Left renal cortex interstitium (tissue), 4 donors: ENCODE measurements at places on chromosomes 5 and 9. TPM values are rescaled to one million over a fixed set of nuclear protein-coding genes. Genes with fewer than 3 reads are reported as not detected.

DNA sequence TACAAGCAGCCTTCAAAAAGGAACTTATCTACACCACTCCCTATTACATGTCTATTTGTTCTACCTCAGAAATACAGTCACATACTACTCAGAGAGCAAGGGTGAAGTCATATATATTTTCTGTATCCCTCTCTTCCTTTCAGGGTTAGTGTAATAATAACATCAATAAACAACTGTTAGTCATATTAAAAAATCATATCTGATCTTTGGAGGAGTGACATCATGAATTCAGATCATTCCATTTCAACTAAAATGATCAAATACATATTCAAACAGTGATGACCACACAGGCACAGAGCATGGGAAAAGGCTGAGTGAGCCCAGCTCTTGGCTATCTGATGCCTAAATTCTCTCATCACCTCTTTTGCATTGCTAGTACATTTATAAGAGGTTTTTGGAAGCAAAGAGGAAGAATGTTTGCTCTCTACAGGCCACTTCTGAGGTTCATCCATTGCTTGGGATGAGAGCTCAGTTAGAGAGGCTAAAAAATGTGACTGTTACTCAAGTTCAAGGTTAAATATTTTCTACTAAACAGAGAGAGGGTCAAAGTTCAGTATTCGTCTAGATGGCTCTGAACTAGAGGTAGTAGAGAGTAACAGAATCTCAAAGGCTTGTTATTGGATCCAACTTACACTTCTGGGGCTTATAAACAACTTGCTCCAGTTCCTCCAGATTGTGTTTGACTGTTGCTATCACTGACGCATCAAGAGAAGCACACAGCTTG is 39.0 kb downstream of the RIGI start:
- no peak for DNase-seq

DNA sequence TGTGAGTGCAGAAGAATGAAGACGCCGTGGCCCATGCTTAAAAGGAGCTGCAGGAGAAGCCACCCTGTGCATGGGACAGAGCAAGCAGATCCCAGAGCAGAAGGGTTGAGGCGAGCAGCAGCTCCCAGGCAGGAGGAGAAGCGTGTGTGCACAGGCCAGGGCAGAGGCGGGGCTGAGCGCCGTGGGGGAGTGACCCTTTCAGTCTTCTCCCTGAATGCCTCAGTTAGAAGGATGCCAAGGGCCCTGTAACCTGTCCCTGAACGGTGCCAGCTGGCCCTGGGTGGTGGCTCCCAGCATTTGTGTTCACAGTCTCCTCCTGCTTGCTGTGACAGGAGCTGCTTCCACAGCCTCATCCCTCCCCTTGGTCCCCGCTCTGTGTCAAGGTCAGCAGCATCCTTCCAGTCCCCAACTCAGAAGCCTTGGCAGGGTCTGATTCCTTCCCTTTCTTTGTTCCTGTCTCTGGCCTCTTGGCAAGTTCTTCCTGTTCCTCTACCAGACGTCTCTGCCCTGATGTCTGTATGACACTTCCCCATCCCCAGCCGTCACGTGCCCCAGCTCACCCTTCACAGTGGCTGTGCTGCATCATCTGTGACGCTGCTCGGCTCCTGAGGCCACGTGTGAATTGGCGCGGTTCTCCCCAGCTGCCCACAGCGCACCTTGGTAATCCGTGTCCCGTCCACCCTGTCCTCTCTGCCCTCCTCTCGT is 5.2 kb downstream of the EXOC3 start:
- DNase-seq: no peak

Gene IGFBPL1
- polyA plus RNA-seq: 1.0 TPM

DNA sequence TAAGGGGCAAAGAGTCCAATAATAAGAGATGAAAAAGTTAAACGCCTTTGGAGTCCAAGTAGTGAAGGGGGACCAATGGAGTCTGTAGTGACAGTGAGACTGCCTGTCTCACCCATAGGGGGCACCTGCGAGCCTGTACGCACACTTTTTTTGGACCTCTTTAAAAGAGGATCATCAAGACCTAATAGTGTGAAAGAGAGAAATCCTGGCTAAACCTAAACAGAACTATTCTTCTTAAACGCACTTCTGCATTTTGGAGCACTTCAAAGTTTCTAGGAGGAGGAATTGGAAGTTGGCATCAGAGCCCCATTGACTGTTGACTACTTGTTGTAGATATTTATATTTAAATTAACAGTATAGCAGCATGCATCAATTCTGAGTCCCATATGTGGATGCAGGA is 636.1 kb upstream of the KLF4 start:
- no peak for DNase-seq

DNA sequence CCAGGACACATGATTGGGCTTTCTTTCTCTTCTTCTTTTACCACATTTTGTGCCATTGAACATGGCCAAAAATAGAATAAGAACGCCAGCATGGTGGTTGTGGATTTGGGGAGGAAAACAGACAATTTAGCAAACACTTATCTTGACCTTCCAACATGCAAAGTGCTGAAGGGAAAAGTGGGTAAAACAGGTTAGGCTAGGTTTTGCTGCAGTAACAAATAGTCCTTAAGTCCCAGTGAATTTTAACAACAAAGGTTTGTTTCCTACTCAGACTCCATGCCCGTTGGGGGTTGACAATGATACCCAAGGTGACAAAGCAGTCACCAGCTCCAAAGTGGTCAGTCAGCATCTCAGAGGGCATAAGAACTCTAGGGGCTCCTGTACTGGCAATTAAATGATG is 43.2 kb upstream of the STC2 start:
- no peak for DNase-seq

Gene CERCAM
- polyA plus RNA-seq: 35.4 TPM

GRCh38 chr5:167208911-167209310 is 1082.5 kb upstream of the WWC1 start:
- DNase-seq: no peak

DNA sequence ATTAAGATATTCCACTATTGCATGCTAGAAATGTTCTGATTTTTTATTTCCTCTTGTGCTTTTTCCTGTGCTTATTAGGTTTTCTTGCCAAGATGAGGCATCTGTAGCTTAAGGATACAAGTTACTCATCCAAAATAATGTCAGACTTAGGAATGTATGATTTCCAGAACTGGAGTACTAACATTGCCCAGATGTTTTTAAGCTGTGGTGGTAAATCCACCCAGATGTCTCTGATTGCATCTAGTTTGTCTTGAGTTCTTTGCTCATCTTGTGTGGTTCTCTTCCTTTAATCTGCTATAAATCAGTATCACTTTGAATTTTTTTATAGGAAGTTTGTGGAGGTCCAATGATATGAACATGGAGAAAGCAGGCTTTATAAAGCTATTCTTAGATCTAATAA is 337.5 kb upstream of the ZNF608 start:
- no peak for DNase-seq

GRCh38 chr5:135174315-135175096 is 140.5 kb upstream of the PITX1 start:
- DNase-seq: no peak

- no peak for DNase-seq
Measured at GRCh38 chr9:131280660-131281059, 4.3 kb upstream of the FAM78A start.

Gene MOB3B
- 22.9 TPM for polyA plus RNA-seq

- no peak for DNase-seq
Measured at GRCh38 chr5:58718269-58718978, 135.5 kb downstream of the RAB3C start.

- DNase-seq: no peak
Measured at GRCh38 chr9:94033383-94033782, 50.9 kb upstream of the PTPDC1 start.

DNA sequence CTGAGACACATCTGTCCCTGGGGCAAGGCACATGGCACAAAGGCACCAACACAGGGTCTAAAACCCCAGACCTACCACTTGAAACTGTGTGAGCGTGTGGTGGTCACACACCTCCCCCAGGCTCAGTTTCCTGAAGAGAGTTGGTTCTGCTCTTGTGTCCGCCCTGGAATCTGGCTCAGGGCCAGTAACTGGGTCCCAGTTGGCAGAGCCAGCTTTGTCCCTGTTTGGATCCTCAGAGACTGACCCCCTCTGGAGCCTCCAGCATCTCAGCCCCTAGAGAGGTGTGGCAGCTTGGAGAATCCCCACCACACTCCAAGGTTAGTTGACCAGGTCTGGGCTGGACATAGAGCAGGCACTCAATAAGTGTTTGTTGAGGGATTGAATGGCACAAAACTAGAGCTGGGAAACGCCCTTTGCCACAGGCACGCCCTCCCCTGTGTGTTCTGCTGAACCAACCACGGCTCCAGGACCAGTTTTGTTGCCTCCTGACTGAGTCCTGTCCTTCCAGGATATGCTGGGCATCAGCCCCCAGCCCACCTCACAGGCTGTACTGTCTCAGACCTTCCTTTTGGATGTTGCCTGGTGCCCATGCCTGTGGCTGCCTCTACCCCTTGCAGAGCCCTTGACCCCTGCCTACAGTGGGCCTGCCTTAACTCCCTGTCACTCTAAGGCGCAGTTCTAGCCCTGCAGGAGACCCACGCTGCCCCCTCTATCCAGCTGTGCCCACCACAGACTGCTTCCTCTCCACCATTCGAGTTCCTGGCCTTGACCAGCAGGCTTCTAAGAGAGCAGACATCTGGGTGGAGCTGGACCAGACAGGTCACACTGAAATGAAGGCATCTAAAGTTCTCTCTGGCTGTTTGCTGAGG is 3.8 kb upstream of the PDLIM4 start:
- DNase-seq: no peak

DNA sequence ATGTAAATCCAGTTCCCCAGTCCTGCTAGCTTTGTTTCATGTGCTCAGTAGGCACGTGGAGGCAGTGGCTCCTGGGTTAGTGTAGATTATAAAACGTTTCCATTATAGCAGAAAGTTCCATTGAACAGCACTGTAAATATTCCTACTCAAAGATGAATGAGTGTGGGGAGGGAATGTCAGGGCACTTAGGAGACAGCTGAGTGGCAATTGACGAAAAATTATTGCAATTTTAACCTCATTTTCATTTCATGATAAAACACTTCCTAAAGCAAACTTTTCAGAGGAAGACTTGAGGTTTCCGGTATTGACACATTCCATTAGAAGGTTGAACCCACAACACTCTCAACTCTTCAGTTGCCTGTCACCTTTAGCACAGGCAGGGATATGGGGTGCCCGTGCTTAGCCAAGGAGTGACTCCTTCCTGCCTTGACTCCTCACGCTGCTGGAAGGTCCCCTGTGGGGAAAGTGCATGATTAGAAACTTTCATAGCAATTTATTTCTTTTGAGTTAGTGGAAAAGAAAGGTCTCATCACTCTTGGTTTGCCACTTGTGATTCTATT is 41.2 kb downstream of the SLC46A2 start:
- no peak for DNase-seq

DNA sequence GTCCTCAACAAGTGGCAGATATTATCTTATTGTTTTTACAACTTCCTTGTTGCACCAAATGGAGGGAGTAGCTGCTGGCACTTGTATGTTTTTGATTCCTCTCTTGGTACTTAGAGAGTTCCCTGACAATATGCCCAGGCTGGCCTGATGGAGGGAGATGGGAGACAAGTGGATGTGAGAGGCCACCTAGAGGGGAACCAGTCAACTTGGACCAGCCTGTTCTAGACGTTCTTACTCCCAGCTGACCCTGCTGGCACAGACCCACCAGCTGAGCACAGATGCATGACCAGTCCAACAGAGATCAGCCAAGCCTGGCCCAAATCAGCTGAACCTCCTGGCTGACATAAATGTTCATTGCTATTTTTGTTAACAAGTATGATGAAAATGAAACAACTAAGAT is 60.9 kb upstream of the GDNF start:
- no peak for DNase-seq

DNA sequence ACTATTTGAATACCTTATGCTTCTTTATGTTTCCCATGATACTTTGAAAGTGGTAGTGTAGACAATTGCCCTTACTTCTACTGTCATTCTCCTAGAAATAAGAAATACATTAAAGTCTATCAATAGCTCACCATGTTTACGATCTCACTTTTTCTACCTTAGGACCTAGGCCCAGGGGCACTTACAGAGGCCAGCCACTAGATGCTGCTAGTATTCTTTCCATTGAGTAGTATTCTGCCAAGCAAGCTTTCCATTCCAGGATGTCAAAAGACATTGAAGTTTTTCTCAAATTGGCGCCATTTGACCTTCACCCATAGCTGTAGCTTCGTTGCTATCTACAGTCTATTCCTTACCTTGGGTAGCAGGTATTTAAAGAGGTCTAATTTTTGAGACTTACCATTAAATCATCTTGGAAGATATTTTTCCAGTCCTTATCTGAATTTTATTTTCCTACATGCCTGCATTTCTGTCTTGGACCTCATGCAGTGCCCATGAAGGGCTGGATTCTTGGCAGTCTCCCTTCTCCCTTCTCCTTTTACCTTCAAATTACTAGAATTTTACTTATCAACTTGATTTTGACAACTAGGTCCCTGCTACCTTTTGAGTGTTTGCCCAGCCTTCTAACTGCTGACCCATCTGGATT is 246.0 kb upstream of the NUDT12 start:
- DNase-seq: no peak

GRCh38 chr5:135337064-135337463 is 62.0 kb downstream of the MACROH2A1 start:
- DNase-seq: no peak

DNA sequence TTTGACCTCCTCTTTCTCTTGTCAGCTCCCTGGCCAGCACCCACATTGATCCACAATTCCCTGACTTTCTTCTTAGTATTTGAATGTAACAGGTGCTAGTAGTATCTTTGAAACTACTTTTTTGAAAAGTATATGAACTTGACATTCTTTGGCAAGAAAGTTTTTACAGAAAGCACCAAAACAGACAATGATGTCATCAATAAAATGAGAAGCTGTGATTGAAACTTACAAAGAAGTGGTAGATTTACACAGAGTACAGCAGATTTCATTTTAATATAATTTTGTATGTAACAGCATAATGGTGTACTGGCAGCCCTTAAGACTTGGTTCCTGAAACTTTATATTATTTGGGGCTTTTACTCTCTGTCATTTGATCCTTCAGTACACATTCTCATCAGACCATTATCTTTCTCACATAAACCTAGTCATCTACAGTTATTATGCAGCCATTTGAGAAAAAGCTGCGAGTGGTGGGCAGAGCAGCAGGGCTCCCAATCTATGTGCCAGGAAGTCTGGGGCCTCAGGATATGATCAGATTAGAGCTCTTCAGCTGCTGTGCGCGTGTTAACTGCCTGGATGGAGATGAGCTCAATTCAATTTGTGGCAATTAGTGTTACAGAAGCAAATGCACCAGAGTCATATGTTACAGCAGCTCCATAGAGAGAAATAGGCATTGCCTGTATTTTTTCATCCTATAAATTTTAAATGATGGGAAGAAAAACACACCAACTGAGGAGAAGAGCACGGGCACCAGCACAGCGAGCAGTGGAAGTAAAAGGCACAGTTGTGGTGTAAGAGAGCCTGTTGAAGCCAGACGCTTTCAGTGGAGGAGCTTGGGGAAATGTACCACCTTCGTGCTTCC is 126.1 kb downstream of the STARD4 start:
- no peak for DNase-seq

DNA sequence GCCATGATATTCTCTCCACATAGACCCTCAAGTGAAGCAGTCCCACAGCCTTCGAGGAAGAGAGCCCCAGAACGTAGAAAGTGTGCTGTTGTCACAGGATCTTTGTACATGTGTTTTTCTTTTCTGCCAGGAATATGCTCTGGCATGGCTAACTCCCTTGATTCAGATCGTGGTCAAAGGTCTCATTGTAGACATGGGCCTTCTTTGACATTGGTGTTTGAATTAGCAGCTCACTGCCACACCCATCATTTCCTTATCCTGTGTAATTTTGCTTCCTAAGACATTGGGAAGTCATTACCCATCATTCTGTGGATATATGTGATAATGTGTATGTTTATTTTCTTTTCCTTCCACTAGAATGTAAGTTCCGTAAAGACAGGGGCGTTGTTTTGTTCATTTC is 25.5 kb downstream of the MTRR start:
- DNase-seq: no peak

Gene NAIP
- polyA plus RNA-seq: 24.4 TPM

Gene PCDHB4
- polyA plus RNA-seq: 2.0 TPM

Gene MCCC2
- 54.2 TPM for polyA plus RNA-seq

Gene HAND1
- not detected for polyA plus RNA-seq
